Pancreas (tissue), 10 donors: ENCODE measurements at places on chromosomes 6 and 20.

DNA sequence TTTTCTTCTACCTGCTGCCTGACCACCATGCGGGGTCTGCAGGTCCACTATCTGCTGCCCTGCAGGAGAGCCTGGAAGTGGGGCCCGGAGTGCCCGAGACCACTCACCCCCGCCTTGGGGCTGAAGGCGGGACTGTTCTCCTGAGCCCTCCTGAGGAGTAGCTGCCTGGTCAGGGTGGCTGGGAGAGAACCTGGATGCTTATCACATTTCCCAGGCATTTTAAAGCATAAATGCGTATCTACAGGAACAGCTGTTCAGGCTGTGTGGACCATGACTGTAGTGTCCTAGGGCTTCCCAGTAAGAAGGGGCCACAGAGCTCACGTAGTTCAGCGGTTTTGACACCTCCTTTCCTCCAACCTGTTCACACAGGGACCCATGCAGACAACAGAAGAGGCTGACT lies 123.3 kb downstream of the AGPAT4 start:
- no peaks in the 10 kb centered on the region for H3K4me1 ChIP-seq
- no peaks in the 10 kb centered on the region for H3K36me3 ChIP-seq
- H3K27ac ChIP-seq: no peak overlapping the region
- DNase-seq: no peak

DNA sequence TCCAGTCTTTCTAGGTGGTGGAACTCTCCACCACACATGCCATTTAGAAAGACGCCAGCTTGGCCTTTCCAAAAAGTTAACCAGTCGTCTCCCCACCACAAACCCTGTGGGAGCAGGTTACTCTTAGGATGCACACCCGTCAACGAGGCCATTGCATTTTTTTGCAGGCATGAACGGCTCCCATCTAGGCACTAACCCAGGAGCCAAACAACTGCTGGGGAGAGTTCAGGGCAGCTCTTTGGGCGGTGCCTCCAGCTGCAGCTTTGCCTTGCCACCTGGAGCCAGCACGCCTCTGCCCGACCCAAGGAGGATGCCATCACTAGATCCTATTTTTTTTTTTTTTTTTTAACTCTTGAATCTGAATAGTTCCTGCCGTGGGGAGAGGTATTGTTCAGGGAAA lies 39.9 kb downstream of the TBC1D7 start:
- no peak for DNase-seq
- no peaks in the 10 kb centered on the region for H3K4me1 ChIP-seq
- H3K4me3 ChIP-seq: no peak overlapping the region

DNA sequence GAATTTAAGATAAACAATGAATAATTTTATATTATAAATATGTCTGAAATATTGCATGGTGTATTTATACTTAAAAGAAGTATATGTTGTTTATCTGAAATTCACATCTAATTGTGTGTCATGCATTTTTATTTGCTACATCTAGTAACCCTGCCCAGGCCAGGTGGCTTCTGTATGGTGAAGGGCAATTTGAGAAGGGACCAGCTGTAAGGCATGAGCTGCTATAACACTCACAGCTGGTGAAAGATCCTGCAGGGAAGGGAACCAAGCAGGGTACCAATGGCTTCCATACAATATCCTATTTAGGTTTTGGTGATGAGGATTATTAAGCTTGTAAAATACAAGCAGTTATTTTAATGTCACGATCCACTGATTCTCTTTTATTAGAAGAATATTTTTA lies 921.8 kb upstream of the GJE1 start:
- H3K4me3 ChIP-seq: no peak overlapping the region
- H3K27ac ChIP-seq: no peak overlapping the region

DNA sequence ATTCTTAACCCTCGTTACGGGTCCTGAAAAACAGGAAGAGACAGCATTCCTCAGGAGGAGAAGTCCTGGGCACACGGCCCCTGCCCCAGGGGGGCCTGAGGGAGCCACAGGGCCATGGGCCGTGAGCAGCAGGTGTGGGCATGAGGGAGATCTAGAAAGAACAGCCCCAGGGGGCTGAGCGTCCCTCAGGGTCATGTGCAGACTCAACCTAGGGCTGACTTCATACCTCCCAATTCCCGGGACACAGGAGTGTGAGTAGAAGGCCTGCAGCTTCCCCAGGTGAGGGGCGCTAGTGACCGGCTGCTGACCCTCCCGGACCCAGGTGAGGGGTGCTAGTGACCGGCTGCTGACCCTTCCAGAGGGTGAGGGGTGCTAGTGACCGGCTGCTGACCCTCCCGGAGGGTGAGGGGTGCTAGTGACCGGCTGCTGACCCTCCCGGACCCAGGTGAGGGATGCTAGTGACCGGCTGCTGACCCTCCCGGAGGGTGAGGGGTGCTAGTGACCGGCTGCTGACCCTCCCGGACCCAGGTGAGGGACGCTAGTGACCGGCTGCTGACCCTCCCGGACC lies 35.1 kb downstream of the FRMD1 start:
- H3K27ac ChIP-seq: no peak overlapping the region
- H3K27me3 ChIP-seq: no peaks in the 10 kb centered on the region
- no peak for DNase-seq
- no peaks in the 10 kb centered on the region for H3K36me3 ChIP-seq
- H3K4me1 ChIP-seq: no peaks in the 10 kb centered on the region

- no peak overlapping the region for H3K4me3 ChIP-seq
- no peak for DNase-seq
- H3K27ac ChIP-seq: no peak overlapping the region
- no peaks in the 10 kb centered on the region for H3K27me3 ChIP-seq
These were observed 227.5 kb downstream of the KCNQ5 start for GRCh38 chr6:72849346-72849745.

DNA sequence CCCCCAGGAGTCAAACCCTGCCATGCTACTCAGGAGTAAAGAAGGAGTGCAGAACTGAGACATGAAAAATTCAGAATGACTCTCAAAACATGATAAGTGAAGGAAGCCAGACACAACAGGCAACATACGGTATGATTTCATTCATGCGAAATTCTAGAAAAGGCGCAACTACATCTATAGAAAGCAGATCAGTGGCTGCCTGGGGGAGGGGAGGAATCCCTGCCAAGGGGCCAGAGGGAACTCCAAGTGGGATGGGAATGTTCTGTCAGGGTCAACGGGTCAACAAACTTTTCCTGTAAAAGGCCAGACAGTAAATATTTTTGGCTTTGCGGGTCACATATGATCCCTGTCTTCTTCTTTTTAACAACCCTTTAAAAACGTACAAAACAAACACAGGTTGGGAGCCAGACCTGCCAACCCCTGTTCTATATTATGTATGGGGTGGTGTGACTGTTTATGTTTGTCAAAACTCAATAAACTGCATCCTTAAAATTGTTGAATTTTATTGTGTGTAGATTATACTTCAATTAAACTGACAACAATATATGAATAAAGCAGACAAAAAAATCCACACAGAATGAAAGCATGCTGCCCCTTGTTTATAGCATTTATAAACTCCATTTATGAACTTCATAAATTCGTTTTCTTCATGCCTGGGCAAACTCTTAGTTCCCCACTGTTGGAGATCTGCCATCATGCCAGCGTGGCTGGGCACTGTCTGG lies 56.6 kb upstream of the TRAF3IP2 start:
- no peak overlapping the region for H3K4me3 ChIP-seq
- H3K36me3 ChIP-seq: no peaks in the 10 kb centered on the region
- H3K4me1 ChIP-seq: no peaks in the 10 kb centered on the region
- H3K27me3 ChIP-seq: no peaks in the 10 kb centered on the region
- DNase-seq: no peak

DNA sequence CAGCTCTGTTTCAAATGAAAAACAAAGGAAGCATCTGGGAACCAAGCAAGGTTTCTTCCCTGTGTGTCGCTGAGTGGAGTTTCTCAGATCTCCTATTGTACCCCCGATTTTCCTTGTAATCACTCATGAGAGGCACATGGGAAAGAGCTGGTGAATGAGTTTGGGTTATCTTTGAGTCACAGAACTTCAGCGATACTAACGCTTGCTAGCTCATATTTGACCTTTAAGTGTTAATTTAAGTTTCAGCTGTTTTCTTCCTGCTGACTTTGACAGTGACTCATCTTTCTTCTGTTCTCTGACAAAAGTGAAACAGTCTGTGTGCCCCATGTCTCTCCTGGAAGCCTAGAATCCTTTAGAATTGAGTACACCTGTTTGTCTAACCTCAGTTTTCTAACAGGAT lies 261.1 kb upstream of the RGS17 start:
- no peak overlapping the region for H3K4me3 ChIP-seq
- H3K27me3 ChIP-seq: no peaks in the 10 kb centered on the region
- no peaks in the 10 kb centered on the region for H3K36me3 ChIP-seq
- no peaks in the 10 kb centered on the region for H3K4me1 ChIP-seq
- H3K27ac ChIP-seq: no peak overlapping the region

GRCh38 chr6:73774311-73774774 lies 78.3 kb downstream of the CD109 start:
- no peak overlapping the region for H3K4me3 ChIP-seq
- no peaks in the 10 kb centered on the region for H3K27me3 ChIP-seq
- no peaks in the 10 kb centered on the region for H3K4me1 ChIP-seq
- no peak for DNase-seq
- H3K36me3 ChIP-seq: no peaks in the 10 kb centered on the region

DNA sequence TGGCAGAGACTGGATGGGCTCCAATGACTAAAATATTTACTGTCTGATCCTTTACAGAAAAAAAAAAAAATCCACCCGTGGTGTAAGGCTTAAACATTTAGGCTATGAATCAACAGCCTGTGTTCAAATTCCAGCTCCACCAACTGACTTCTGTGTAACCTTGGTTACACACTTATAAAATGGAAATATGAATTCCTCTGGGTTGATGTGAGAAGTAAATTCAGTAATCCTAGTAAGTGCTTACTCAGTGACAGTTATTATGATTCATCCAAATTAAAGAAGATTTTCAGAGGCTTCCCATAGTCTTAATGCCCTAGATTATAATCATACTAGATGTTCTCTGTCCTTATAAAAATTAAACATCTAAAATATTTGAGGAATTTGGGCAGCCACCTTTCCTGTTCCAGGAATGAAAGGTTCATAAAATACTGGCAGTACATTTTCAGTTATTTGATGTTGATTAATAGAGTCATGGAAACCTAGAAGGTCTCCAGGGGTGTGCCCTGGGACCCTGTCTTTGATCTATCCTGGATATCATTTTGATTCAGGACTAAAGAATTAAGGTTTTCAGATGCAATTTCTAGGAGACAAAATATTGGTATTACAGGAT lies 180.3 kb upstream of the ZNF217 start:
- no peak overlapping the region for H3K27ac ChIP-seq
- H3K27me3 ChIP-seq: no peaks in the 10 kb centered on the region
- H3K4me1 ChIP-seq: peaks cover 4% of the 10 kb centered on the region
- no peak overlapping the region for H3K4me3 ChIP-seq
- H3K36me3 ChIP-seq: no peaks in the 10 kb centered on the region
- DNase-seq: no peak

GRCh38 chr6:127453845-127454619 lies 5.2 kb downstream of the KIAA0408 start:
- no peaks in the 10 kb centered on the region for H3K4me1 ChIP-seq
- no peak overlapping the region for H3K27ac ChIP-seq
- no peak for DNase-seq

DNA sequence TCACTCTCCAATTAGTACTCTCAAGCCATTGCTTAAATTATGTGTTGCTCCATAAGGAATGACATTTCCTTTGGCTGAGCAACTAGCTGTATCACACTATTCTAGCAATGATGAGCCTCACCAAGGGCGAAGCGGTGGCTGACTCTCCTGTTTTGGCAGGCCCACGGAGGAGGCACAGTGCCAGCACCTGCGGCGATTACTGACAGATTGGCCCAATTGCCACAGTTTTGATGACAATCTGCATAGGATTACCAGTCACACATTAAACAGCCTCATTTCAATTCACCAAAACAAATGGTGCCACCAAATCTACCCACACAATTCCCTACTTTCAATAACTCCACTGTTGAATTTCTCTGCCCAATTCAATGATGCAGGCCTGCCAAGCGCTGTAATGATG lies 286.9 kb downstream of the PTPRK start:
- no peak overlapping the region for H3K27ac ChIP-seq
- H3K4me1 ChIP-seq: peaks cover 12% of the 10 kb centered on the region
- no peak for DNase-seq
- H3K27me3 ChIP-seq: no peaks in the 10 kb centered on the region
- no peak overlapping the region for H3K4me3 ChIP-seq
- no peaks in the 10 kb centered on the region for H3K36me3 ChIP-seq

DNA sequence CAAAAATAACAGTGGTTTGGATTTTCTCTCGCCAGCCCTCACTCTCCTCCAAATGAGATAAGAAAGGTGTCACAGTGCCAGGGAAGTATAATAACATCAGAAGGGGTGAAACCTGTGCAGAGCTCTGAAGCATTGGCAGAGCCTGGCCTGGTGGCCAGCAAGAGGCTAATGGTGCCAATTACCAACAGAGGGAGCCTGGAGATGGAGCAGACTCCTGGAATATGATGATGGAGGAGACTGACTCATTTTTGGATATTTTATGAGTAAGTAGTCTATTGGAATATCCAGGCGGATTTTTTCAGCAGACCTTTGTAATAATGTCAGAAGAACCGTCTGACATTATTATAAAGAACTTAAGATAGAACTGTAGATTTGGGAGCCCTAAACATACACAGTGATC lies 442.6 kb upstream of the MARCKS start:
- H3K36me3 ChIP-seq: no peaks in the 10 kb centered on the region
- no peak overlapping the region for H3K27ac ChIP-seq
- H3K27me3 ChIP-seq: no peaks in the 10 kb centered on the region
- no peak overlapping the region for H3K4me3 ChIP-seq

DNA sequence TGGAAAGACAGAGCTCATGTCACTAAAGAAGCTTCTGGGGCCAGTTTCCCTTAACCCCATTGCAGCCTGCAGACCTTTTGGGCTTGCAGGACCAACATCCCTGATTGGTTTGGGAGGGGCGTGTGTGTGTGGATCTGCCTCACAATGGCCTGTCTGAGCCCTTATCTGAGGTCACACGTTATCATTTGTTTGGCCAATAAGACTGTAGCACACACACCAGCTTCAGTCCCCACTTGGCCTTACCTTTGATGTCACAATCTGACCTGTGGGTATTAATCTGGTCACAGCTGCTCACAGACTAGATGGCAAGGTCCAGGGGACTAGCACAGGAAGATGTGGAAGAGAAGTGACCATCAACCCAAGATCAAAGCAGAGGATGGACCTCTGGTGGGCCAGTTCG lies at the start of gene SCP2D1:
TSS of gene SCP2D1 (plus strand) at position 301 of the 400 bp plus-strand sequence. CDS start at position 334, 33 bp downstream.
- H3K4me1 ChIP-seq: no peaks in the 10 kb centered on the region

- no peak overlapping the region for H3K27ac ChIP-seq
- no peak for DNase-seq
- no peak overlapping the region for H3K4me3 ChIP-seq
These were observed 23.8 kb upstream of the LAMP5 start for GRCh38 chr20:9490631-9491030.

GRCh38 chr6:161409353-161409752 lies 135.5 kb upstream of the AGPAT4 start:
- no peak overlapping the region for H3K4me3 ChIP-seq
- H3K36me3 ChIP-seq: no peaks in the 10 kb centered on the region
- H3K27ac ChIP-seq: no peak overlapping the region
- no peaks in the 10 kb centered on the region for H3K27me3 ChIP-seq
- no peak for DNase-seq

GRCh38 chr6:158619922-158620801 lies 24.4 kb downstream of the DYNLT1 start:
- no peak for DNase-seq
- H3K4me3 ChIP-seq: no peak overlapping the region
- H3K36me3 ChIP-seq: peaks cover 12% of the 10 kb centered on the region
- H3K27ac ChIP-seq: no peak overlapping the region

- H3K27me3 ChIP-seq: no peaks in the 10 kb centered on the region
- no peaks in the 10 kb centered on the region for H3K36me3 ChIP-seq
These were observed 80.4 kb downstream of the POPDC3 start for GRCh38 chr6:105099371-105099770.

- H3K36me3 ChIP-seq: no peaks in the 10 kb centered on the region
- H3K4me1 ChIP-seq: no peaks in the 10 kb centered on the region
- DNase-seq: no peak
These were observed 9.4 kb downstream of the MDGA1 start for GRCh38 chr6:37688078-37688850.
